ENCODE measurements at places on chromosomes 4 and X.

GRCh38 chr4:141913928-141914327 lies 277.5 kb downstream of the IL15 start:
- no peak for DNase-seq

GRCh38 chr4:125368671-125369081 lies 53.9 kb downstream of the FAT4 start:
- DNase-seq = no peak

DNA sequence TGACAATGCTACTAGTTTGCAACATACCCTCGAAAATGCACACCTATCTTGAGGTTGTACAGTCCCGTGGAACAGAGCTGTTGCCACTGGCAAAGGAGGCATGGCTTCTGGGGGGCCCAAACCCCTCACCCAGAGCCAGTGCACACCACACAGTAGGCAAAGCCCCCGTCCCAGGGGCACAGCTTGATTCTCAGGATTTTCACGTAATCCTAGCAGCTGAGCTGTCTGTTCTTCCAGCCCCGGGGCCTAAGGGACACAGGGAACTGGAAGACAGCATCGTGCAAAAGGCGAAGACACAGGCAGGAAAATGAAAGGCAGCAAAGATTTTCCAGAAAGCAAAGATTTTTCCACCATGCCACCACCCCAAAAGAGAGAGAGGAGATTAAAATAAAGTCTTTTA lies 77.2 kb downstream of the JAKMIP1 start:
- no peak for DNase-seq

DNA sequence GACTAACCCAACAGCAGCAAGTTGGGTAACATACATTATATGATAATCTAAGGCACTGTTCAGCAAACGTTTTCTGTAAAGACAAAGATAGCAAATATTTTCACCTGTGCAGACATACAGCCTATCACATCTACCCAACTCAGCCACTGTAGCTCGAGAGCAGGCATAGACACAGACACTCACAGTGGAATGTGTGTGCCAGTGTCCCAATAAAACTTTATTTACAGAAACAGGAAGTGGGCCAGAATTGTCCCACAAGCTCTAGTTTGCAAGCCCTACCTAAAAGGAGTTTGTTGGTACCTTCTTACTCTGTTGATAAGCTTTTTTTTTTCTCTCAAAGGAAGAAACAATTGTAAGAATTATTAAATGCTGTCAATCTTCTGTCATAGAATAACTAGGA lies 11.9 kb upstream of the FAM9A start:
- no peak for DNase-seq

- DNase-seq = no peak
Measured at GRCh38 chrX:47877327-47877726, 40.6 kb downstream of the ZNF81 start.

- no peak for DNase-seq
Measured at GRCh38 chr4:150255610-150256224, 177.5 kb downstream of the DCLK2 start.

DNA sequence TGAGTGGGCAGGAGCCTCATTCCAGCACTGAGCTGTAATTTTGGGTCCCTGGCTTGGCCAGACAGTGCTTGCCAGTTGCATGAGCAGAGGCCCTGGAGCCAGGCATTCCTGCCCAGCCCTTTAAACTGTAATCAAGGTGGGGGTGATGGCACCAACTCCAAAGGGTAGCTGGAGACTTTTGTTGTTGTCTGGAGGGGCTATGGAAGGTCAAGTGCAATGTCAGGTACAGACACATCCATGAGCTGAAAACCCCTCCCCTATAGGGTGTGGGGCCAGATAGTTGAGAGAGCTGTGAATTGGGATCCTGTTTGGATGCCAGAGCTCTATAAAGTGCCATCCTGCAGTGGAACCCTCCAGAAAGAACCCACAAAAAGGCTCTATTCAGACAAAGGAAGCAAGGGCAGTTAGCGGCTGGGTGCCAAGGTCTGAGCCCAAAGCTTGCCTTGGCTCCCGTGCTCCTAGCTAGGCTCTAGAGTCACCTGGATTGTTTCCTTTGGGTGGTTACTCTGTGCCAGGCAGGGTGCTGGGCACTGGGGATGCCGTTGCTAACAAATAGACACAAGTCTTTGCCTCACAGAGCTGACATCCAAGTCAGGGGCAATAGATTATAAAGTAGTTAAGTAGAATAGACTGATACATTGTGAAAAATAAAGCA lies 163.0 kb downstream of the EFNB1 start:
- DNase-seq = no peak

DNA sequence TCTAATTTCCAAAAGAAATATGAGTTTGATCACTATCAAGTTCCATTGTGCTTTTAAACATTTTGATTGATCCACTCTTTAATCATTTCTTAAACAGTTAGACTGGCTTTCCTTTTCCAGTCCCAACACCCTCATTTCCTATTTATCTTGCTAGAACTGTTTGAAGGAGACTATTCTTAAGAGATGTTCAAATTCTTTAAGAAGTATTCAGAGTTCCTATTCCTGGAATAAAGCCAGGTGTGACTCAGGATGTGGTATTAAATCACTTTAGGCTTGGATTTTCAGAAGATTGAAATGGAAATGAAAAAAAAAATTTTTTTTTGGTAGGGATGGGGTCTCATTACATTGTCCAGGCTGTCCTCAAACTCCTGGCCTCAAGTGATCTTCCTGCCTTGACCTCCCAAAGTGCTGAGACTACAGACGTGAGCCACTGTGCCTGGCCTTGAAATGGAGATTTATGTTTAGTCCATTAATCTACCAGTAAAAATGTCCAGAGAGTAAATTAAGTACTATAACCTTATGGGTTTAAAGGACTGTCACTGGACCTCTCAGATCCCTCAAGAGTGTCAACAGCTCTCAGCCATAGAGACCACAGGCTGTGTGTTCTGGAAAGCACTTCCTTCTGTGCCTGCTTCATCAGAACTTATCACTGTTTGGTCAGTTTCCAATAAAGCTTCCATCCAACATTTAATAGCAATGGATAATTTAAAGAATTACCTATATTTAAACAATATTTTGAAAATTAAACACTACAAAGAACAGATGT lies 90.7 kb downstream of the CDS1 start:
- DNase-seq = no peak

- no peak for DNase-seq
Measured at GRCh38 chr4:185915817-185916216, 103.8 kb upstream of the SORBS2 start.

- DNase-seq = no peak
Measured at GRCh38 chrX:72026341-72027023, 105.2 kb downstream of the RTL5 start.

- DNase-seq = no peak
Measured at GRCh38 chr4:176538217-176538925, 218.6 kb downstream of the SPCS3 start.
